ENCODE measurements at places on chromosomes 11 and 22.

- peak; percentile 31 for DNase-seq
These were observed 39.4 kb upstream of the CFAP300 start for GRCh38 chr11:102007567-102008437.

DNA sequence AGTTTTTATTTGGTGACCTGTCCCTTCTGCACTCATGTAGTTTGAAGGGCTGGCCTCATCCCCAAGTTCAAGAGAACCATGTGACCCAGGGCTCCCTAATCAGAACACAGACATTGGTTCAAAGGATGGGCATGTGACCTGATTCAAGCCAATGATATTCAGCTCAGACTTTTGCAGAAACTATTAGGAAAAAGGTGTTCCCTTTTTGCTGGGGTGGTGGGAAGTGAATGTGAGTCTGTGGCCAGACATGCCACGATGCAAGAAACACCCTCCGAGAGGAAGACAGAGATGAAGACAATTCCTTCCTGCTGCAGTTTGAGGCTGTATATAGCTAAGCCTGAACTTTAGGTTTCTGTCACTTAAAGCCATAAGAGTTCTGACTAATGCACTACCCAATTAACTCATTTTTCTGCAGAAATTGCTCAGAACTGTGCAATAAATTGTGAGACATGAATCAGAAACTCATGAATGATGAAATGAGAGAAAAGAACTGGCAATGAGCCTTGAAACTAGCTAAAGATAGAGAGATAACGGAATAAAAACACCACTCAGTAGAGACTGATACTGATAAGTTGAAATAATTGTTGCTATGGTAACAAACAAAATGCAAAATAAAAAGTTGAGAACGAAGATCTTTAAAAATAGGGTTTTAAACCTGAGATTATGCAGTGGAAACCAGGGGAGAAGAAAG is 9.2 kb upstream of the MAPK1 start:
- DNase-seq, result no peak

- no peak for DNase-seq
These were observed 39.1 kb downstream of the PI4KA start for GRCh38 chr22:20819471-20819870.

DNA sequence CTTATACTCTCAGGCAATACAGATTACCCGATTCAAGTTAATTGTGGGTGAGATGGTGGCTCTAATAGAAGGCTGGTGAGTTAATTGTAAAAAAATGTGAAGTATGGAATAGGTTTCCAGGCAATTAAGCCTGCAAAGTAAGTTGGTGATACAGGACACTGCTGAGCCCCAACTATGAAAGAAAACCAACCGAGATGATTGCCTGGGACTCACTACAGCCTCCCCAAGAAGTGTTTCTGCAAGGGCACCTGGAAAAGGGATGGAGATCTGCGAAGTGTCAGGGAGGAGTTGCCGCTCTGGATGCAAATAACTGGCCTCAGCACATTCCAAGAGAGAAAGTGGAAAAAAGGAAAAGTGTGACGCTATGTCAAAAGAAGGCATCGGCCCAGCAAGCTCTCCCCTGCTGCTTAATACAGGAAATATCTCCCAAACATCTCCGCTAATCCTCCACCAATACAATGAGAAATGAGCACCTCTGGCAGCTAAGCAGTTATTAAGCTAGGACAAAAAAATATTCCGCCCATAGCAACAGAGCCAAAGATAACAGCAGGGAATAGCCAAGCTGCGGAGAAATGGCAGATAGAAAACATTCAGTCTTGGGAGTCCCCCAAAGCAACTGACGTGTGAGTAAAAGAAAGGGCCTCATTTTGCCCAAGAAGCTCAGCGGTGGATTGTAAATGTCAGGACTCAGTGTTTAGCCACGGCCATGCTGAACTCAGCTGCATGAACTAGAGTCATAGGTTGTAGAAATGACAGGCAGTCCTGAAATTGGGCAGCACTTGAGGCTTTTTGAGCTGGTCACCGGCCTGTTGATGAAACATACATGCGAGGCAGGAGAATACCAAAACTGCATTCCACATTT is 133.7 kb downstream of the SNX19 start:
- peak; percentile 68 for DNase-seq

DNA sequence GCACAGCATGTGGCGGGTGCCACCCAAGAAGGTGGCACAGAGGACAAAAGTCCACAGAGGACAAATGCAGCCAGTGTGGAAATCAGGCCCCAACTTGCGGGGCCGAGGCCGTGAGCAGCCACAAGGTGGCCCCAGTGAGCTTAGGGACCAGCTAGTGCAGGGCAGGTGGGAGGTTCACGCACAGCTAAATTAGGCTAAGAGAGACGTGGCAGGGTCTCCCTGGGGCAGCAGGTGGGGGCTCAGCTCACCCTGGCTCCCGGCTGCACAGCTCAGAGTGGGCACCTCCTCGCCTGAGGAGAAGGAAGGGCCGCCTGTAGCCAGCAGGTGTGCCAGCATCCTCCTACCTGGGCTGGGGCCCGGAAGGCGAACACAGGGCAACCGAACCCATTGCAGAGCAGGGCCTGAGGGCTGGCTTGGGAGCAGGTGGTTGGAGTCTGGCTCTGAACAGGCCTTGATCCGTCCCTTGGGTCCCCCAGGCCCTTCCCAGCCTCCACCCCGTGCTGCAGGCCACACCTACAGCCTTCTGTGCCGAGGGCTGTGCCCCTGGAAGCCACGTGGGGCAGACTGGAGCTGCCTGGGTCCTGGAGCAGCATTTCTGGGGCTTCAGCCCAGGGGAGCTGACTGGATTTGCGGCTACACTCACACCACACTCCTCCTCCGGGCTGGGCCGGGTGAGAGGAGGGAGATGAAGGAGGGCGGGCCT is 26.1 kb upstream of the CELSR1 start:
- DNase-seq, result no peak

GRCh38 chr11:13042873-13043342 is 33.8 kb downstream of the RASSF10 start:
- no peak for DNase-seq

GRCh38 chr22:33688903-33689302 is 231.4 kb downstream of the LARGE1 start:
- DNase-seq, result no peak
